ENCODE measurements at places on chromosomes 2 and 18.

DNA sequence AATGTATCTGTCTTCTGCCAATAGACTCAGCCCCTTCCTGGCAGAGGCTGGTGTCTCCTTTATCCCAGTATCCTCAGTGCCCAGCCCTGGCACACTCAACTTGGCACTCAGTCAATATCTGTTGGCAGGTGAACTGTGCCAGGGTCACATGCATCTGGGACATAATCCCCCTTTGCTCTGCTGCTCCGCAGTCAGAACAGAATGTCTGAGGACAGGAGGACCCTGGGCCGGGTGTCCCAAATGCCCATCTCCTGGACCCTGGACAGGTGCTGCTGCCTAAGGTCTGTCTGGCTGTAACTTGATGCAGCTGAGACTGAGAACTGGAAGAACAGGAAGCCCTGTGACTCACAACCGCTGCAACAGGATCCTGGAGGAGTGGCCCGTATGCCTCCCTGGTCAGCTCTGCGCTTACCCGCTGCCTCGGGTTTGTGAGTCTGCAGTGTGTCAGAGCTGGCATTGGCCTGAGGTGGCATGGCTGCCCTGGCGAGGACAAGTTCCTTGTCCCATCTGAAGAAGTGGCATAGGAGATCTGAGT is 11.4 kb downstream of the HK2 start:
- DNase-seq = peak; percentile 58

DNA sequence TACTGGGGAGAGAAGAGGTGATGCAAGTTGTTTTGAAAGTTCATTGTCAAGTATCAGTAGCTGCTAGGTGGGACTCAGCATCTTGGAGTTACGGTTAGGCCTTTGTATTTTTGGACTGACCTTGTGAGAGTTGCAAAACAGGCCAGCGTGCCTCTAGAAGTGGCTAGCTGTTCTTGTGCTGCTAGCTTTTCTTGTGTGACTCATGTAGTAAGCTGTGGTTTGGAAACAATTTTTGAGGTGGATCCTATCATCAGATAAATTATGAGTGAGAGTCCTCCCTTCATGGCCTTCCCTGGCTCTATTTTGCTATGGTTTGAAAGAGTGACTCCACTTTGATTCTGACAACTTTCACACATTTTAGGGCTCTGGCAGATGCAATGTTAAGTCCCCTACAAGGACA is 409.2 kb upstream of the HS6ST1 start:
- DNase-seq = no peak

DNA sequence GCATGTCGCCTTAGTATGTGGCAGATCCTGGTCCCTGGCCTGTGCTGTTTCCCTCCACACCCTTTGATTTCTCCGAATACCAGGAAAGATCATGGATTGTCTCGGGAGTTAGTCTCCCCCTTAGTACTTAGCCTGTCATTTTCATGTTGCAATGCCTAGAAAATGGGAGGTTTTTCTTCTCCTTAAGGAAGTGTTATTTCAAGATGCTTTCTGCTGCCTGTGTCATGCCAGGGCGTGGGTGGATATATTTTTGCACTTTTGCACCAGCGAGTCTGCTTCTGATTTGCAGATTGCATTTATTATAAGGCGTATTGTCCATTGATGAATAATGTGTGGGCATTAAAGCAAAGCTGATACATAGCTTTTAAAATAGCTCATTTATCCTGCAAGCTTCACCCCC is 223.5 kb downstream of the NEDD4L start:
- DNase-seq = peak; percentile 18

GRCh38 chr2:202091476-202091875 is 18.4 kb downstream of the KIAA2012 start:
- no peak for DNase-seq

DNA sequence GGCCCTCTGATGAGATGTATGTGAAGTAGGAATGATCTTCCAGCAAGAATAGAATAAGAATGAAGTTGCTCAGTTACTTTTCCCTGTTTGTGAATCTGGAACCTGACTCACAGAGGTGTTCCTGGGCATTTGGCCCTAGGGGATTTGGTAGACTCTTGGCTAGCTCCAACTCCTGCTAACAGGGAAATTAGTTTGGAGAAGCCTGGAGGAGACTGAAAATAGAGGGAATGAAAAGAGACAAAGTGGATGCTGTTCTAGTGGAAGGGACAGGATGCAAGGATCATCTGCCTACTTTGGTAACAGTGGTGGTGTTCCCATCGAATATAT is 19.6 kb downstream of the TMEM17 start:
- no peak for DNase-seq
